HCT116 (cell line): ENCODE measurements at places on chromosomes 7 and 10.

DNA sequence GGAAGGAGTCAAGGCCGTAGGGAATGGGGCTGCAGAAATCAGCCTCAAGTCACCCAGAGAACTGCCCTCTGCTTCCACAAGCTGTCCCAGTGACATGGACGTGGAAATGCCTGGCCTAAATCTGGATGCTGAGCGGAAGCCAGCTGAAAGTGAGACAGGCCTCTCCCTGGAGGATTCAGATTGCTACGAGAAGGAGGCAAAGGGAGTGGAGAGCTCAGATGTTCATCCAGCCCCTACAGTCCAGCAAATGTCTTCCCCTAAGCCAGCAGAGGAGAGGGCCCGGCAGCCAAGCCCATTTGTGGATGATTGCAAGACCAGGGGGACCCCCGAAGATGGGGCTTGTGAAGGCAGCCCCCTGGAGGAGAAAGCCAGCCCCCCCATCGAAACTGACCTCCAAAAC lies 50.2 kb upstream of the PDCD4 start:
- DNase-seq = no peak

DNA sequence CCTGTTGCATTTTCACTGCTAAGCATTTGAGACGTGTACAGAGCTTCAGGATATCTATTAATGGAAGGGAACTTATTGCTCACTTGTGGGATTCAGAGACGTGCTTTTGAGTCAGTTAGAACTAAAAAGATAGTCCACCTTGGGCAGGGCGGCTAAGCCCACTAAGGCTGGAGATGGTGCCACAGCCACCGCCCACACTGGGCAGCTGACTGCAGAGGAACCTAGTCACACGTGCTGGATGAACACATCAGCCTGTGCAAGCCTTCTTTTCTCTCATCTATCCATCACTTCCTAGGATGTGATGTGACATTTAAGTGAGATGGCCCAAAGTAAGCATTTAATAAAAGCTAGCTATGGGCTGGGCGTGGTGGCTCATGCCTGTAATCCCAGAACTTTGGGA lies 78.0 kb downstream of the PTPRE start:
- DNase-seq = no peak

DNA sequence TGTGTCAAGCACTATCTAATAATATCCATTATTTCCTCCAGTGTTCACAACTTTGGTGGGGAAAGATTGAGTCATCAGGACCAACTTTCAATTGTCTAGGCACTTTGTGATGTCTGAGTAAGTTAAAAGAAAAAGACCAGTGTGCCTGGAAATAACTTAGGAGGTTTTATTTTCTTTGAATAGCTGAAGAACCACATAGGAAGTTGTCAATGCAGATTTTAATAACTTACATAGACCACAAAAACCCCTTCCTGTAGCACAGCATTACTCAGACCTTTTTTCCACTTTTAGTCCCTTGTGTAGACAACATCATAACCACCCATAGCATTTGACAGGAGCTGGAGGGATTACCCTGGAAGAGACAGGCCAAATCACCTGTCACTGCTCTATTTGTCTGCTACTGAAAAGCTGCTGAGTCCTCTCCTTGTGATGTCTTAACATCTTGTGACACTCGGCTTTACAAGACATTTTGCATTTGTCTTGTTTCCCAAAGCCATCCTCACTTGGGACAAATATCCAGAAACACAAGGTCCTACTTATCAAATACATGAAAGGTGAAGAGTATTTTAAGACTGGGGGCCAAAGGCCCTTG lies 241.5 kb upstream of the PTER start:
- no peak for DNase-seq

- no peak for DNase-seq
These were observed 7.1 kb upstream of the BTBD16 start for GRCh38 chr10:122263971-122264370.

DNA sequence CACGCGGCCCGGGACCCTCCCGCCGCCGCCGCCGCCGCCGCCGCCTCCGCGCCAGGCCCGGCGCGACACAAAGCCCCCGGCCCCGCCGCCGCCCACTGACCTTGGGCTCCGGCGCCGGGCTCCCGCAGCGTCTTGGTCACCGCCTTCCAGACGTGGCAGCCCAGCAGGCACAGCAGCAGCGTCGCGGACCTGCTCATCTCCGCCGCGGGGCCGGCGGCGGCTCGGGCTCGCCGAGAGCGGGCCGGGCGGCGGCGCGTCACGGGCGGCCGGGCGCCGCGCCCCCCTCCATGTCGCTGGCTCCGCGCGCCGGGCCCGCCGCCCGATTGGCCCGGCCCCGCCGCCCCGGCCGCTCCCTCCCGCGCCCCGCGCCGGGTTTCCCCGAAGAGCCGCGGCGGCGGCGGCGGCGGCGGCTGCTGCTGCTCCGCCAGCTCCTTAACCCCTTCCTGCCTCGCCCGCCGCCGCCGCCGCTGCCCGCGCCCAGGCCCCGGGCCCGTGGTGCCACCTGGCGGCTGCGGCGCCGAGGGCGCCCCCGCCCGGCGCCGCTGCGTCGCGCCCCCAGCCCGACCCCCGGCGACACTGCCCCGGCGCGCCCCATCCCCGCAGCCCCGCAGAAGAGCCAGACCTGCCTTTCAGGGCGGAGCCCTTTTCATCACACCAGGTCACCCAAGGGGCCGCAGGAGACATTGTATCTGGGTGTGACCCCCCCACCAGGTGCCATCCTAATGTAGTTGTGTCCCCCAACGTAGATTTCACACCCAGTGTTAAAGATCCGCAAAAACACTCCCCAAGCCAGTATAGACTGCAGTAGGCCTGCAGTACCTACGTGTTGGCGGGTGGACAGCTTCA lies at the start of gene FAM171A1:
Gene FAM171A1, minus strand, starts transcription at position 434 of the 846 bp plus-strand sequence. Its CDS starts 237 bp downstream, at position 197.
- DNase-seq = no peak

DNA sequence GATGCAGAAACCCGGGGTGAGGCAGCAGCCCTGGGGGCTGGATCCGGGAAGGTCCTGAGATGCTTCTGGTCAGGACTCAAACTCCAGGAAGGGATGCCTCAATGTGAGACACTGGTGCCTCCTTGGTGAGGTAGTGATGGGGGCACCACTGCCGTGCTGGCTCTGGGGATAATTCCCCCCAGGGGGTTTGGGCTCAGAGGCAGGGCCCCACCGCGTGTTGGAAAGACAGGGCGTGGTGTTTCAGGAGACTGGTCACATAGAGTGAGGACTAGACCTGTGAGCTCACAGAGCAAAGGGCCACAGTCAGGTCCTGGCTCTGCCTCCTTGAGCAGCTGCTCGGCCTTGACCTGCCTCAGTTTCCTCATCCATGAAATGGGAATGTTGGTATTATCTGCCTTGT lies 361.9 kb downstream of the GLRX3 start:
- DNase-seq = no peak

DNA sequence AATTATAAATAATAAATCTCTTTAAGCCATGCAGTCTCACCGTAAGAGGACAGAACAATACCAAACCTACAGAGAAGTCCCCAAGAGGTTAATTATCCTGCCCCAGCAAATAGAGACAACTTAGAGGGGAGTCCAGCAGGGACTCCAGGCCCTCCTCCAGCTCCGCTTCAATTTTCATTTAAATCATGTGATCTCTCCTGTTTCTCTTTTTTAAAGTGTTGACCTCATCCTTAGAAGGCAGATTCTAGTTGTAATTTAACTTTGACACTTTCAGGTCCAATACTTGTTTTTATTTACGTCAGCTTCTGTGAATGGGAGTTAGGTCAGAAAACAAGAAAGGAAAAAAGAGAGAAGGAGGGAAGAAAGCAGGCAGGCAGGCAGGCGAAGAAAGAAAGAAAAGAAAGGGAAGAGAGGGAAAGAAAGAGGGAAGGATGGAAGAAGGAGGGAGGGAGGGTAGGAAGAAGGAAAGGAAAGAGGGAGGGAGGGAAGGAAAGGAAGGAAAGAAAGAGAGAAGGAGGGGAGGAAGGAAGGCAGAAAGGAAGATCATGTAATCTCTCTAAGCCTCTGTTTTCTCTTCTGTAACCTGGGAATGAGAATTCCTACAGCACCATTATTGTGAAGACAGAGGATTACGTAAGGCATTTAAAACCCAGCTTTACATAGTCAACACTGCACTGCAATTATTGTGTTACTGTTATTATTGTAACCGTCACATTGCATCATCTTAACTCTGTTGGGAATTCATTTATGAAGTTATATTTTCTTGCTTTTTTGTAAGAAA lies 227.7 kb downstream of the SKIDA1 start:
- DNase-seq = no peak

DNA sequence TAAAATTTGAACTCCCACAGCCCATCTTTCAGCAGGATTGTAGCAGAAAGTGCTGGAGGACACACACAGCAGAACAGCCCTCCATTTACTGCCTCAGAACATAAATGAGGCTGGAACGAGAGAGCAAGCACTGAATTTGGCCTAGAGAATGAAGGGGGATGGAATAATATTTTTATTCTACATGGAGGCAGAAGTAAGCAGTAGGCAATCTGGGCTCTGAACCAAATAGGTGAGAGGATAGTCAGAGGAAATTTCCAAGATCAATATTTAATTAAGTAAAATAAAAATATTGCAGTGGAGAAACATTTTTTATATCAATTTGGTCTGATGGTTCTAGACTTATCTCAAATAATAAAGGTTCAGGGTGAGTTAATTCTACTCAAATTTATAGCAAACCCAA lies 29.2 kb upstream of the TSPAN13 start:
- no peak for DNase-seq

DNA sequence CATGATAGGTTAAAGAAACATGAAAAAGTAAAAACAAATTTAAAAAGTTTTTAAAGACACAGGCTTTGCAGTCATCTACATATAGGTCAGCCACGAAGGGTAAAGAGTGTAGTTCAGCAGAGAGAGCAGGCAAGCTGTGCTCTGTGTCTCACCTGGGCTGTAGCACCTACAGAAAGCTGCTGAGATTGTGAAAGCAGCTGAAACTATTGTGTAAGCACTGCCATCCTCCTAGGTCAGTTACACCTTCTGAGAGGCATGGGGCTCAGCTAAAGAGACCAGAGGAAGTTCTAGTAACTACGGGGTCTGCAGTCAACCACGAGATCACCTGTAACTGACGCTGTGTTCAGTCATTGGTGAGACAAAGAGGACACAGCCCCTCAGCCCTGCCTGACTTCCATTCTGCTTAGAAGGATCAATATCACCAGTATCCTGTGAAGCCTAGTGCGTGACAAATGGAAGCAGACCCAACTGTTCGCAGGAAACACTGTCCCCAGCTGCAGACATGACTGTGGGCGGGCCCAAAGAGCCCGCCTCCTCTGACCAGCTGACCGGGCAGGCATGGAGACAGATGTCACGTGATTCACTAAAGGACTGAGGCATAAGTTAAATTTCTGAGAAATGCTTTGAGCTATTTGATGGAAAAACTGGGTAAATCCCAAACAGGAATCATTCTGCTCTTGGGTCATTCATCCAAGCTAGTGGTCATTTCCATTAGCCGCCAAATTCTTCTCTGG lies 87.9 kb downstream of the EBF3 start:
- DNase-seq = no peak

GRCh38 chr7:77199013-77199966 lies at the start of gene FGL2:
TSS of gene FGL2 (minus strand) at chr7:77199819. CDS start at chr7:77199793, 26 bp downstream.
- DNase-seq = no peak

- DNase-seq = no peak
These were observed 94.2 kb downstream of the EBF3 start for GRCh38 chr10:129869596-129870473.

- DNase-seq = no peak
These were observed 622 bp downstream of the WNT16 start for GRCh38 chr7:121329191-121330052.

GRCh38 chr7:151129960-151130591 lies 37.4 kb downstream of the GBX1 start:
- DNase-seq = no peak

DNA sequence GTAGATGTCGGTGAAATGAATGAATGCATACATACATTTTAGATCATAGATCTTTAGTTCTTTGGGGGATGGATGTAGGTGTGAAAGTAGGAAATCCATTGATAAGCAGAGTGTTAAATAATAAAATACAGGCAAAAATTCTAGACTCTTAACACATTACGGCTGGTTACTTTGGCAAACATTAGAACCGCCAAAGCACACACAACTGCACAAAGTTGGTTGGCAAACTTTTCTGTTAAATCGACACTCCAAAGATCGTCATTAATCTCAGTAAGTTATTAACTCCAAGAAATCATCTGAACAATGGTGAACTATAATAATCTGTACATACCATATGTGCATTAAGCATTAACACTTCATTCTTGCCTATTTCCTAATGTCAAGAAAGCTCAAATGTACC lies 231.2 kb downstream of the PLXNA4 start:
- no peak for DNase-seq

DNA sequence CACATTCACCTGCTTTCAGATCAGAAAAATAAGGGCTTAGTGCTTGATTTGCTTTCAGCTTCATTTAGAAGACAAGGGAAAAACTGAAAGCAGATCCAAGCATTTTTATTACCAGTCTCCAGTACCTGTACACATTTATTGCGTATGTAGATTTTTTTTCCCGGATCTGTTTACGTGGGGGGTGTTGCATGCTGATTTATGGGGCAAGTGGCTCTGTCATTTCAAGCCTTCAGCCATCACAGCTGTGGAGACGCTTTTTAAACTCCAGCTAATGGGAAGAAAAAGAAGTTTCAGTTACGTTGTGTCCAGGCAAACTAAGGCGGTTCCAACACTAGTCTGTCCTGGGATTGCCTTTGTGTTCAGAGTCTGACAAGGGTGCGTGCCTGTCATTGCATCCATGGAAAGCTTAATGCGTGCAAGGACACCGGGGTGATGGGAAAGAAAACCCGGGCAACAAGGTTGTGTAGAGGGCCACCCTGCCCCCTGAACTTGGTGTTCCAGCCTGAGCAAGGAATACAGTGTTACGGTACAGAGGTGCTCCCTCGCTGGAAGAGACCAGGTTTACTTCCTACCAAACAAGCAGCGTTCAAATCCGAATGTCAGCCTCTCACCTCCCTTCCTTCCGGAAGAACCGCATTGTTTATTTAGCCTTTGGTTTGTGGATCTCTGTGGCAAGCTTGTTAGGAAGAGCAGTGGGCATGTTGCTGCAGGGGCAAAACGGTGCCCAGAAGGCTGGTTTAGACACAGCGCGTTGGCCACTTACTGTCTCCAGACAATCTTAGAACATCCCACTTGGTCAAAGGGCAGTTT lies 128.2 kb downstream of the FGFR2 start:
- no peak for DNase-seq

DNA sequence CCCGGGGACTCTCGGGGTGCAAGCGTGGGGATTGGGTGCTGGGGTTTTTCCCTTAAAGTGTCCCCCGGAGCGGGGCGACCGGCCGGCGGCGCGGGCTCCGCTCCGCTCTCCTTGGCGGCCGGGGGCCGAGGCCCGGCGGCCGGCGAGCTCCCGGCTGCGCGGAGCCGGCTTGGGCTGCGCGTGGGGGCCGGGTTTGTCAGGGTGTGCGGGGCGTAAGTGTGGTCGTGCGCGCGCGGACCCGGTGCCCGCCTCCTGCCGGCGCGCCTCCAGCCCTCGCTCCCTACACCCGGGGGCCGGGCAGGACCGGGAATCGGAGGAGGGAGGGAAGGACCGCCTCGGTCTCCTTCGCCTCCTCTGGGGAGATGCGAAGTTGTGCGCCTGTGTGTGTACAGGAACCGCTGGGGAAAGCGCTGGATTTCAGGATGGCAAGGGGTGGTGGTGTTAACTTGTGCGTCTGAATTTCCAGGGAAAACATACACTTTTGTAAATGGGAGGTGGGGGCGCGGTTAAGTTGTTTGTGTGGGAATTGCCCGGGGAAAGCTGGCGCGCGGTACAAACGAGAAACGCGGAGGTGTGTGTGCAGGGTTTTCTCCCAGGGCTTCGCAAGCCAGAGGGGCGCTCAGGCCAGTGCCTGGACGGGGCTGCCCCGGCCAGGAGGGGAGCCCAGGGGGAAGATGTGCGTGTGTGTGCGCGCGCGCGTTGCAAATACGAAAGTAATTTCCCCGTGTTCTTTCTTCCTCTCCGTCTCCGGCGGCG lies 737 bp downstream of the ZMIZ1 start:
- DNase-seq = no peak
